NCI-H510A (cell line): ENCODE measurements at places on chromosomes 4 and X.

DNA sequence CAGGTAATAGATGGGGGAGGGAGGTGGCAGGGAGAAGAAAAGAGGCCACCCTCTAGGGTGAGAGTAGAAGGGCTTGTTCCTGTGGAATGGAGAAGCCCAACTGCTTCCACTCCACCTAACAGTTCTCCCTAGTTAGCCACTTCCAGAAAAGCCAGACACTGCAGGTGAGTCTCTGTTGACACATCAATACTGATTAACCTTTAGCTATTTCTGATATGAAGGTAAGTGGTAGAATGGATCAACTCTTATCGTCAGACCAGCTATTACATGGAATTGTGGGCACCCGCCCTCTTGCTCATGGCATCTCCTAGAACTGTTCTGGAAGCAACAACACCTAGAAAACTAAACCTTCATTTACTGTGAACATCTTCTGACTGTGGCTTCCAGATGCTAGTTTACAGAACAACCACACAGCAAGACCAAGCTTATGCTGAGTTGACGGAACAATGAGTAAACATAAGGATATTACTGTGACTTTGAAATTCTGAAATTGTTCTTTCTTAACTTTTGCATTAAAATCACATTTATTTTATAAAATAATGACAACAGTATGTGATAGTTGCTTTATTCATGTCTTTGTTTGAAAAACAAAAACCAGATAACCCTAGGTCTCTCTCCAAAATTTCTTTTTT, 44.7 kb downstream of the ANXA3 start:
- DNase-seq = no peak

DNA sequence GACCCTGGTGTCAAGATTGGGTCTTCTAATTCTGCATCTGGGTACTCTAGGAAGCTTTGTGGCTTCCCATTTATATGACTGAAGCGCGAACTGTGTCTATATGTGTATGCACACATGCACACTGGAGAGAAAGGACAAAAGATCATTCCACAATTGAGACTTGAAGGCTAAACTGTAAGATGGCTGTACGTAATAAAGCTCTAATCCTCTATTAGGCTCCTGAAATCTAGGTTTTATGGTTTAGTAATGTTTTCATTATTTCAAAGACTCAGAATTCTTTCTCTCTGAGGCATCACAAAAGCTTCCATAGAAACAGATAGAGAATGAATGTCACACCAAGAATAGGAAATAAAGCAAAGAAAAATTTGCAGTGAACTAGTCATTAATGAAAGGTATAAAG, 320.7 kb upstream of the FTHL17 start:
- DNase-seq = no peak

- DNase-seq = no peak
These were observed 165.2 kb downstream of the CORIN start for GRCh38 chr4:47672696-47673095.

DNA sequence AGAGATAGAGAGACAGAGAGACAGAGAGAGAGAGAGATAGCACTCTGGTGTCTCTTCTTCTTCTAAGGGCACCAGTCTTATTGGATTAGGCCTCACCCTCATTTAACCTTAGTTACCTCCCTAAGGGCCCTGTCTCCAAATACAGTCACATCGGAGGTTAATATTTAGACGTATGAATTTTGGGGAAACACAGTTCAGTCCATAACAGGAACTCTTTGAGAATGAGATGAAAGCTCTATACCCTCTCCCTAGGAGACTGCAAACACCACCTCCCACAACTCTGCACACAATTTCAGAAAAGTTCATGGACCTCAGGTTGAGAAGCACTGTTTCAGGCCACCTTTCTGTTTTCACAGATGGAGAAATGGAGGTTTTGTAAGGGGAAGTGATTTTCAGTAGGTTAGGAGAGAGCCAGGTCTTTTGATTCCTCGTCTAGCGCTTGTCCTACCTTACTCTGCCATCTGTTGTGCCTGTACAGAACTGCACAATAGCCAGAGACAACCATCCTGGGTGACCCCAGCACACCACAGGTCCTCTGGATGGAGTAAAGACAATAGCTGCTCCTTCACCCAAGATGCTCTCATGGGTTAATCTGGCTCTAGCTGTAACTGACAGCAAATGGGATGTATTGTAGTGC, 16.9 kb upstream of the LOC101059915 start:
- DNase-seq = no peak

DNA sequence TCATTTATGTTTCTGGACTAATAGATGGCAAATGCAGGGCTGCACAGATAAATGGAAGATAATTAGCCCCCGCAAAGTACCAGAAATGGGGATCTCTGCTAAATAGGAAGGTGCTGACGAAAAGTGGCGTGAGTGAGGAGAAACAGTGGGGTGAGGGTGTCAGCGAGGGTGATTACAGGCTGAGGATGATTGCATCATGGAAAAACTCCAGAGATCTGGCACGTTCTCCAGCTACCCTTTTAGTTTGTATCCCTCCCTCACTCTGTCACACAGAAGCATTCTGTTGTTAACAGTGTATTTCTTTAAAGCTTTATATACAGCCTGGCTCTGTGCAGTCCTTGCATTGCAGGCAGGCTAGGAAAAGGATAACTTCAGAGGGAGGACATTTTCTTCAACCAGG, 309.6 kb upstream of the DDX53 start:
- no peak for DNase-seq

DNA sequence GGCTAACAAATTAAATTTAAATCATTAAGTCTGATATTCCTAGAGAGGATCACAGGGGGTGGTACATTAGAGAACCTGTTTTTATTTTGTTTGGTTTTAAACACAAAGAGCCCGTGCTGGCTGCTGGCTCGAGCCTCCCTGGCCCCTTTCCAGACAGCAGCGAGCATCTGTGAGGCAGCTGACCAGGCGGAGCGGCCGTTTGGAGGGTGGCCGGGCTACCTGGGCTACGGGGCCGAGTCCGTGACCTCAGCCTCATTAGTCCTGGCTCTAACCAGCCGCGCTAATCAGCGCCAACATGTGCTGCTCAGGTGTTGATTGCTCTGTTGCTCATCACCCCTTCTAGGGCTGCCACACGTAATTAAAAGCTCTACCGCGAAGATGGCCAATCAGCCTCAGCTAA, 35.3 kb downstream of the DCTD start:
- no peak for DNase-seq

DNA sequence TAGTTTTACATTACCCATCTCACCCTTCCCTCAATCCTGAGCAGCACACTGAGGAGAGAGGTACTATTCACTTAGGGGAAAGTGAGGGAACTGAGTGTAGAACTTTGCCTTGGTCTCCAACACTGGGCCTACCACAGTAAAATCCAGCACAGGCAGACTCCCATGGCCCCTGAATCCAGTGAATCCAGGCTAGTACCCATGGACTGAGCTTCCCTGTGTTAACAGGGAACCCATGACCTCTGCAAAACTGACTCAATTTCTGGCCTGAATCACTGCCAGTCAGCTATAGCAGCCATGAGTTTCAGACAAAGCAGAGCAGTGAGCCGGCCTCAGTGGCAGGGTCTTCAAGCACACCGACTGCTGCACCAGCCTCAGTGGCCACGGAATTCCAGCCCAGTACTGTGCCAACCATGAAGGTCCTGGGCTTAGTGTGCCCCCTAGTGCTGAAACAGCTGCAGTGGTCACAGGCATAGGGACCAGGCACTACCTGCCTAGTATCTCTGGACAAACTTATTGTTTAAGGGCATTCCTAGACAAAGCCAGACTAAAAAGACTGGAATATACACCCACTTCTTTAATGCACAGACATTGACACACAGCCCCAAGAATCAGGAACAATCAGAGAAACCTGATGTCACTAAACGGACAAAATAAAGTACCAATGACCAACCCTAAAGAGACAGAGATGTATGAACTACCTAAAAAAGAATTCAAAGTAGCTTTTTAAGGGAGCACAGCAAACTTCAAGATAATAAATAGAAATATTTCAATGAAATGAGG, 127.4 kb upstream of the RPL34 start:
- DNase-seq = no peak

GRCh38 chr4:56843421-56843899, 22.0 kb upstream of the SPINK2 start:
- DNase-seq = no peak

- no peak for DNase-seq
These were observed 62.0 kb downstream of the AWAT2 start for GRCh38 chrX:69987691-69988090.
